ENCODE measurements at places on chromosomes 2 and 18.

GRCh38 chr2:26536371-26537068 lies 58.6 kb upstream of the OTOF start:
- DNase-seq, result no peak

DNA sequence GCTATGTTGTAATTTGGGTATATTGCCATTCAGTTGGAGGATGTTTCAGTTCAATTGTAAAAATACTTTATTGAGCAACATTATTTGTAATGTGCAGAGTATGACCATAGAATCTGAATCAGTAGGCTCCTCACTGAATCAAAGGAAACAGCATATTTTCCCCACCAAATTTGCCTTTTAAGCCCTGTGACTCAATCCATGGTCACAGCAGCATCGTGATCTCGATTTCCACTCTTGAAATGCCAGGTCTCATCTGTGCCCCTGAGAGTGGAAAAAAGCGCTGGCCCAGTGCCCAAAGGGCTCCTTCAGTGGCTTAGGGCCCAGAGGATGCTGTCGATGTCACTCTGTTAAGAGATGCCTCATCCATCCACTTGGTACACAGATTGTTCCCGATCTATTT lies 57.5 kb downstream of the FHOD3 start:
- no peak for DNase-seq

GRCh38 chr2:17752892-17753802 lies 463 bp downstream of the SMC6 start:
- peak; percentile 70 for DNase-seq

- DNase-seq, result peak; percentile 59
Measured at GRCh38 chr2:16281451-16282335, 341.3 kb downstream of the MYCN start.

DNA sequence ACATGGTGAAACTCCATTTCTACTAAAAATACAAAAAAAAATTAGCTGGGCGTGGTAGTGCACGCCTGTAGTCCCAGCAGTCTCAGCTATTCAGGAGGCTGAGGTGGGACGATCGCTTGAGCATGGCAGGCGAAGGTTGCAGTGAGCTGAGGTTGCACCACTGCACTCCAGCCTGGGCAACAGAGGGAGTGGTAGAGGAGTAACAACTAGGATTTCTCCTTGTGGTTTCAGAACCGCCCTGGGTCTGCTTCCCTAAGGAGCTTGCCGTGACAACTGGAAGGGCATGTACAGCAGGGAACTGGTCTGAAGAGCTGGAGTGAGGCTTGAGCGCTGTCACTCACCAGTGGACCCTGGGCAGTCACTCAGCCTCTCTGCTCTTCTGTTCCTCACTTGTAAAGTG lies 29.1 kb downstream of the REEP1 start:
- DNase-seq, result no peak

DNA sequence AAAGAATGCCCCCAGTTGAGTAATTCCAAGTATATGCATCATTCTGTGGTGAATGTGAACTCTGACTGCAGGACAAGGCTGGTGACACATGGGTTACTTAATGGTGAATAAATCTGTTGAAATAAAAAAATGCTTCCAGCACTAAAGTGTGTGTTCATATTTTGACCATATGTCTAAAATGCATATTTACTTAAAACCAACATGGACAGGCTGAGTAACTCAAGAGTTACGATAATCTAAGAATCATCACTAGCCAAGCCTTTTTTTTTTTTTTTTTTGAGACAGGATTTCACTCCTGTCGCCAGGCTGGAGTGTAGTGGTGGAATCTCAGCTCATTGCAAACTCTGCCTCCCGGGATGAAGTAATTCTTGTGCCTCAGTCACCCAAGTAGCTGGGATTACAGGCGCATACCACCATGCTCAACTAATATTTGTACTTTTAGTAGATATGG lies 47.1 kb upstream of the CCBE1 start:
- DNase-seq, result no peak

- DNase-seq, result peak; percentile 38
Measured at GRCh38 chr2:99067871-99068625, 73.5 kb upstream of the C2orf15 start.

All from common myeloid progenitor, CD34-positive (primary cell).